ENCODE measurements at places on chromosomes 6 and 20.

GRCh38 chr20:55174635-55175034 lies 699.2 kb downstream of the DOK5 start:
- no peak for DNase-seq

DNA sequence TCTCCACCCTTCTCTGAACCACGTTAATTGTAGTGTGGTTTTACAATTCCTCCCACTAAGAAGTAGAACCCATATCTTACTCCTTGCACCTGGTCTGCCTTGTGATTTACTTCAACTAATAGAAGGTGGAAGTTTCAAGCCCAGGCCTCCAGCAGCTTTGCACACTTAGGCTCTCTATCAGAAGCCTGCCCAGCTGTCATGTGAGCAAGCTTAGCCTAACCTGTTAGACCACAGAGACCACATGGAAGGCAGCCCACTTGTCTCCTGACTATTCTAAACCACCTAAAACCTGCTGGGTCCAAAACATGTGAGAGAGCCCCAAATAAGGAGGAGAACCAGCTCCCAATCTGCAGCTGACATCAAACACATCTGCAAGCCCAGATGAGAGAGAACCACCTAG lies 127.6 kb upstream of the BTBD3 start:
- no peak for DNase-seq

- no peak for DNase-seq
Observed at GRCh38 chr6:78896227-78896626, 28.9 kb downstream of the IRAK1BP1 start.

- DNase-seq = peak; percentile 89
Observed at GRCh38 chr6:37516076-37516919, 16.6 kb upstream of the CCDC167 start.

- DNase-seq = no peak
Observed at GRCh38 chr6:39224011-39224410, 5.3 kb downstream of the KCNK5 start.

GRCh38 chr6:106360989-106361430 lies 493 bp downstream of the CRYBG1 start:
- peak; percentile 10 for DNase-seq
